Activated effector memory CD4-positive, alpha-beta T cell treated with Interleukin-2 at 50 U/mL for 16 hours (primary cell): ENCODE measurements at places on chromosomes 4 and X.

DNA sequence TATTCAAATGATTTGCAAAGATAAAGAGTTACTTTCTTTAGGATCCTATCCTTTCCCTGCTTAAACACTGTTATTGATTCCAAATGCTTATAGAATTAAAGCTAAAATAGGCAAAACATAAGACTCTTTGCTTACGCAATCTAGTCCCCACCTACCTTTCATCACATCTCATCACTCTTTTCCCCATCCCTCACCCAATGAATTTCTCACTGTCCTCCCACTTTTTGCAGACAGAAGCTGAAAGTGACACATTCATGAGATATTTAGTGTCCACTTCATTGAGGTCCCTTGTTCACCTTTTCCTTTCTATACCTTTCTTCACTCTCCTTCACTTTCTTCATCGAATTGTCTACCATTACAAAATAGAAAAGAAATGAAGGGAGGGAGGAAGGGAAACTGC is 424 bp downstream of the SATL1 start:
- no peak for DNase-seq

- DNase-seq = no peak
These were observed 123.4 kb downstream of the ASB9 start for GRCh38 chrX:15146515-15146914.

- no peak for DNase-seq
These were observed 162.6 kb downstream of the INPP4B start for GRCh38 chr4:142683503-142683902.

DNA sequence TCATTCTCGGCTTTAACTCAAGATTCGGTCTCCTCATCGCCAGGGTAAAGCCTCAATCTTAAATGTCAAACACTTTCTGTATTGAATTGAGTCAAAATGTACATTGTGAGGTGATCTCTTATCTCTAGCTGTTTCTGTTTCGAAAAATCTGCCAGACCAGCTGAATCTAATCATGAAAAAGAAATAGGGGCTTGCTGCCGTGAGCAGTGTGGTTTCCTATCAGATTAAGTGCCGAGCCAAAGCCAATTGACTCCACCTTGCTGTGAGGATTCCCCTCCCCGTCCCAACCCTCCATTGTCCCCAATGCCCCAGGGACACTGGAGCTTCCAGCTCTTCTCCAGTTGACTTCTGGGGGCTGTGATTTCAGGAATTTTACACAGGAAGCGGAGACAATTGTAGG is 12.5 kb upstream of the CRLF2 start:
- DNase-seq = no peak

DNA sequence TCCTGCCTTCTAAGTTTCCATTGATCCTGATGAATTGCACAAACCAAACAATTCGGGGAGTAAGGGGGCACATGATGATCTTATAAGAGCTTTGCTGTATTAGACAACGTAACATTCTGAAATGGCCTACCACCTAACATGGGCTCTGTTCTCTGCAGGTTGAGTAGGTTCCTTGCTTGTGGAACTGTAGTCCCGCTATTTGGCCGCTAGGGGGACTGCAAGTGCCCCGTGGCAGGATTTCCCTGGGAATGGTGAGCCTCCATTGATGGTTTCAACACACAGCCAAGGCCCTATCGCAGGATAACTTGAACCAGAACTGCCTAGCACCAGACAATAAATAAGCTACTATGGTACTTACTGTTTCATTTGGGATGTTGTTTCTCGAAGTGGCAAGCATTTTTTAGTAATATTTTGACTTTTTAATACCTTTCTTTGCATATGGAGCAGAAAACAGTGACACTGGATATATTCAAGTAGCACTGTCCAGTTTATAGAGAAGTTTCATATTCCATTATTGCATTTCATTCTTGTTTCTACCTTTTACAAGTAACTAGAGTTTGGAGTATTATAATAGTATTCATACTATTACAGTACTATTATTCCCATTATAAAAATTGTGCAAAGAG is 11.9 kb downstream of the AR start:
- no peak for DNase-seq

DNA sequence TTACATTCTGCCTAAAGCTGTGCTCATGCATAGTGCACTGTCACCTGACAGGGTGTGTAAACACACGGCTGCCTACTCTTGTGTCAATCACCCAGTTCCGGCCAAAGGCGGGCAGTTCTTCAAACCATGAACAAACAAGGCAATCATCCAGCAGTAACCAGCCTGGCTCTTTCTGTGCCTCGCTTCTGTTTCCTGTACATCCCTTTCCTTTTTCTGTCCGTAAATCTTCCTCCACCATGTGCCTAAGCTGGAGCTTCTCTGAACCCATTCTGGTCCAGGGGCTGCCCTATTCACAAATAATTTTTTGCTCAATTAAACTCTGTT is 60.8 kb upstream of the CBR4 start:
- DNase-seq = no peak

GRCh38 chr4:37427193-37427592 is 182.7 kb downstream of the NWD2 start:
- no peak for DNase-seq

DNA sequence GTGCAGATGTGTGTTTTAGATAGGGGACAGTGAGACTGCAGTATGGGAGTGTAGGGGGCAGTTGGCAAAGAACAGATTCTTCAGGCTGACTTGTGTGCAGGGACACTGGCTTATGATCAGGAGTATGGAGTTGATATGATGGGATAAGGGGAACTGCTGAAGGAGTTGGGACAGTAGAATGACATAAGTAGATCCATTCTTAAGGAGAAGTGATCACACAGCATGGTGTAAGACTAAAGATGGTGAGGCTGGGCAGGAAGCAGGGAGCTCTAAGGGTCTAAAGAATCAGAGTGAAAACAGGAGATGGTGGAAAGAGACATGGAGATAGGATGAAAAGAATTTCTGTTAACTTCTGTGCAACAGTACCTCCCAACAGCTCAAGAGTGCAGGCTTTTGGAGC is 70.7 kb downstream of the REELD1 start:
- DNase-seq = no peak

GRCh38 chr4:3771164-3771809 is 5.1 kb downstream of the ADRA2C start:
- no peak for DNase-seq
